NCI-H2081 (cell line): ENCODE measurements at places on chromosomes 7 and 10.

DNA sequence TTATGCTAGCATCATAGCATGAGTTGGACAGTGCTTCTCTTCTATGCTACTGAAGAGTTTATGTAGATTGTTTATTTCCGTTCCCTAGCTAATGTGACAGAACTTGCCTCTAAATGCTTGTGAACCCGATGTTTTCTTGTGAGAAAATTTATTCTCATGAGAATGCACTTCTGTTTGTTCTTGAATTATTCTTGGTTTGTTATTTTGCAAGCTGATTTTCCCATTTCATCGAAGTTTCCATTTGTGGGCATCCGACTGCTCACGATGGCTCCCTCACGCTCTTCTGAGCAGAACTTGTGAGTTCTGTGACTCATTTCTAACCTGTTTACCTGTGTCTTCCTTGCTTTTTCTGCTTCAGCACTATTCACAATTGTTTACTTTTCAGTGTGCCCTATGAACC, 59.9 kb downstream of the WDFY4 start:
- no peak for DNase-seq

- peak; percentile 18 for DNase-seq
Observed at GRCh38 chr7:96707901-96708774, 1.5 kb downstream of the SEM1 start.

DNA sequence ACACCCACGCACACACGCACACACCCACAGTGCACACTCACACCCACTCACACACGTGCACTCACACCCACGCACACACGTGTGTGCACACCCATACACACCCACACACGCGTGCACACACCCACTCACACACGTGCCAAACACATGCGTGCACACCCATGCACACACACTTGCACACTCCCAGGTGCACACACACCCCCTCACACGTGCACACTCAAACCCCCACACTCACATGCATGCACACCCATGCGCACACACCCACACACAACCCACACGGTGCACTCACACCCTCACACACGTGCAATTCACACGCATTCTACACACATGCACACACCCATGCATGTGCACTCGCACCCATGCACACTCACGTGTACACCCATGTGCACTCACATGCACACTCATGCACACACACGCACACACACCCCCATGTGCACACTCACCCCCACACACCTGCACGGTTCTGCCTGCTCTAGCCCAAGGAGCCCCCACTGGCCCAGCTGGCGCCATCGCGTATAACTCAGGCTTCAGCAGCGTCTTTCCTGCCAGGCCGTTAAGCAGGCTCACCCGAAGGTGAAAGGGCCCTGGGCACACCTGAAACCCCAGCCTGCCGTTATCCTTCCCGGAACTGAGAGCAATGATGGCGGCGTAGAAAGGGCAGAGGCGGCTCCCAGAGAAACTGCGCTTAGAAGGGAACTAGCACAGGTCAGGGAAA, 63.9 kb upstream of the PDGFA start:
- DNase-seq, result no peak

- DNase-seq, result no peak
Observed at GRCh38 chr7:46100521-46100920, 179.4 kb upstream of the IGFBP3 start.

DNA sequence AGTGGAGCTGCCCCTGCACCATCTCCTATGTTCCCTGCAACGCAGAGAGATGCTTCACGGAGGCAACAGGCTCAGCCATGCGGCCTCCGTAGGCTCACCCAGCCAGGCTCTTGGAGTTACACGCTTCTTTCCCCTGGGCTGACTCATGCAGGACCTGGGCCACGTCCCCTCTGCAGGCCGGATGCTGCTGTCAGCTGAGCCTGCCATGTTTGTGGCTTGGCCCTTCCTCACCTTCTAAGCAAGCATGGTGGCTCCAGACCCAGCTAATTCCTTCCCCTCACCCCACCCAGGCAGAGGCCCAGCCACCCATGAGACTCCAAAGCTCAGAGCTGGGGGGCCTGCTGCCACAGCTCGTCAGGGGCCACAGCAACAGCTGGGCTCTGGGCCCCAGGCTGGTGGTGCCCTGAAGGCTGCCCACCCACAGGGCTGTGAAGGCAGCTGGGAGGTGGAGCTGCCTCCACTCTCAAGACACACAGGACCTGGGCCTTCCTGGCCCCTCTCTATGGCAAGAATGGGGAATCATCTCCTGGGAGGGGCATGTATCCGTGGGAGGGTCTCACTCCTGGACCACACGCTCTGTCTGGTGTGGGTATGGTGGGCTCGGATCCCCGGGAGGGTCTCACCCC, 219.6 kb downstream of the ELFN1 start:
- no peak for DNase-seq

DNA sequence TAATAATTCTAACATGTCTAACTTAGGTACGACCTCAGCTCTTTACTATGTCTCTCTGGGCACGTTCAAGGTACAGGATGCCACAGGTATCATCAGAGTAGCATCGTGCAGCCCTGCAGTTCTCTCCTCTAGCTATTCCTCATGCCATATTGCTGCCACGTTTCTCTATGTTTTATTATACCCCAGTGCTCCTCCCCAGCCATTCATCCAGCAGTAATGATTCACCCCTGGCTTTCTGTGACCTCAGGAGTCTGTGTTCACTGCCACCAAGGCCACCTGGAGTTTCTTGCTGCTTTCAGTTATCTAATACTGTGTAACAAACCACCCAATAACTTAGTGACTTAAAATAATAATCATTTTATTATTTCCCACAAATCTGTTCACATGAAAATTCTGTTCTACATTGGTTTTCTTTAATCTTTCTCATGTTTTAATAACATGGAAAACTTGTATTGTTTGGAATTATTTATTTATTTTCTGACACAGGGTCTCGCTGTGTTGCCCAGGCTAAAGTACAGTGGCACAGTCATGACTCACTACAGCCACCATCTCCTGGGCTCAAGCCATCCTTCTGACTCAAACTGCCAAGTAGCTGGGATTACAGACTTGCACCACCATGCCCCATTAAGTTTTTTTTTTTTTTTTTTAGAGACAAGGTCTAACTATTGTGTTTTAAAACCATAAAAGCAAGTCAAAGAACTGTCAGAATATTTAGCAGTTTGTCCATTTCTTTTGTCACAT, 21.8 kb downstream of the REEP3 start:
- no peak for DNase-seq

DNA sequence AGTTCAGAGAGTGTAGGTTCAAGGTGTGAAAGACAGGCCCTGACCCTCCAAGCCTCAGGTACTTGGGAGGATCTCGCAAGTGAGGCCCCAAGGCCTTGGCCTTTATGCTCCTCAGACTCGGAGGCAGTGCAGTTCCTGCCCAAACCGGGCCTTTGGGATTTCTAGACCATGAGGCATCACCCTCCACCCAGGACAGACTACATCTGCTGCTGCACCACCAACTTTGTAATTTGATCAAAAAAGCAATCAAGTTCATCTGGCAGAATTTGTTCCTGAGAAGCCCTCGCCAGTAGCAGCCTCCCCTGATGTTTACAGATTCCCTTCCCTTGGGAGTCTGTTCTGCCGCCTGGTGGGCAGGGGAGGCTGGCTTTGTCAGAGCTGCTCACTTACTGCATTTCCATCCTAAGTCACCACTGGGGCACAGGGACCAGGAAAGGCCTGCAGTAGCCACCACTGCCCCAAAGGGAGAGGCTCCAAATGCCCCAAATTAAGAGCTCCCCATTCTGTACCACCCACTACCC, 2.1 kb downstream of the CAMK2G start:
- no peak for DNase-seq

DNA sequence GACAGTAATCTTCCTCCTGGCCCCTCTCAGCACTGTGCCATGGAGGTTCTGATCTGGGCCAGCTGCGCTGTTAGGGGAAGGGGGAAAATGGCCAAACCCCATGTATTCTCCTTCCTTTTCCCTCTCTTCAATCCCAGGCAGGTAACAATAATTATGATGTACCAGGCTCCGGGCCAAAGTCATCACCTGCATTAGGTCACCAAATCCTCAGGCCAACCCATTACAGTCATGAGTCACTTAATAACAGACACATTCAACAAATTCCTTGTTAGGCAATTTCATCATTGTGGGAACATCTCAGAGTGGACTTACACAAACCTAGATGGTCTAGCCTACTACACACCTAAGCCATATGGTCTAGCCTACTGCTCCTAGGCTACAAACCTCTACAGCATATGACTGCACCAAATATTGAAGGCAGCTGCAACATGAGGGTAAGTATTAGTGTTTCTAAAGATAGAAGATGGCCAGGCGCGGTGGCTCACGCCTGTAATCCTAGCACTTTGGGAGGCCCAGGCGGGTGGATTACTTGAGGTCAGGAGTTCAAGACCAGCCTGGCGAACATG, 2.2 kb upstream of the HSPB1 start:
- no peak for DNase-seq

GRCh38 chr10:124534231-124534798, 72.7 kb downstream of the LHPP start:
- DNase-seq, result no peak

DNA sequence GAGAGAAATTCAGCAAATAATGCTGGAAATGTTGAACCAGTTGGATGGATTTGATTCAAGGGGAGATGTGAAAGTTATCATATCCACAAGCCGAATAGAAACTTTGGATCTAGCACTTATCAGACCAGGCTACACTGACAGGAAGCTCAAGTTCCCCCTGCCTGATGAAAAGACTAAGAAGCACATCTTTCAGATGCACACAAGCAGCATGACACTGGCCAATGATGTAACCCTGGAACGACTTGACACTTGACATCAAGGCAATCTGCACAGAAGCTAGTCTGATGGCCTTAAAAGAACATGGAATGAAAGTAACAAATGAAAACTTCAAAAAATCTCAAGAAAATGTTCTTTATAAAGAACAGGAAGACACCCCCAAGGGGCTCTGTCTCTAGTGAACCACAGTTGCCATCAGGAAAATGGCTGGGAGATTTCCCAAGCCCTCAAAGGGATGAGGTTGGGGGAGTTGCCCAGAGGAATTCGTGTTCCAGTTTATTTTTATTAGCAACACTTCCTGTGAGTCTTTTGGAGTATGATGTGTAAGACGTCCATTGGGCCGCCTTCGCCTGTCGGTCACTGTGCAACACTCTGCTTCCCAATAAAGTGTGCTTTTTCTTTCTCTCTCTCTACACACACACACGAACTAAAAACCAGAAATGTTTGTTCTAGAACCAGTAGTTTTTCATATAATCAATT, 200.0 kb downstream of the HIBADH start:
- no peak for DNase-seq

GRCh38 chr10:106900016-106900652, 264.4 kb downstream of the SORCS1 start:
- DNase-seq, result no peak

GRCh38 chr7:103988468-103989199, 824 bp downstream of the RELN start:
- peak; percentile 10 for DNase-seq

DNA sequence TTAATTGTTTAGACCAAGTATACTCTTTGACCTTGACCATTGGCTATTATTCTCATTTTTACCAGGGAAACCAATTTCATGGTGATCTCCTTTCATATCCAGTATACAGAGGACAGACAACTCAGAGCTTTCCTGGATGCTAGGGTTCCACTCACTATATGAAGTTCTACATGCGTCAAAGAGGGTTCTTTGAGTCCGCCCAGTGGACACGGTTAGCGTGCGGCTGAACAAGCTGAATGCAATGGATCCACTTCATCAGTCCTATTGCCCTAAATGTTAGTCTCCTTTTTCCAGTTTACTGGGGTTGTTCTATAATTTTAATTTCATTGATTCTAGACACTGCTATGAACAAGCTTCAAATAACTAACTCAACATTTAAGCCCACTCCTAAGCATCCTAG, 162.4 kb upstream of the PCLO start:
- no peak for DNase-seq

DNA sequence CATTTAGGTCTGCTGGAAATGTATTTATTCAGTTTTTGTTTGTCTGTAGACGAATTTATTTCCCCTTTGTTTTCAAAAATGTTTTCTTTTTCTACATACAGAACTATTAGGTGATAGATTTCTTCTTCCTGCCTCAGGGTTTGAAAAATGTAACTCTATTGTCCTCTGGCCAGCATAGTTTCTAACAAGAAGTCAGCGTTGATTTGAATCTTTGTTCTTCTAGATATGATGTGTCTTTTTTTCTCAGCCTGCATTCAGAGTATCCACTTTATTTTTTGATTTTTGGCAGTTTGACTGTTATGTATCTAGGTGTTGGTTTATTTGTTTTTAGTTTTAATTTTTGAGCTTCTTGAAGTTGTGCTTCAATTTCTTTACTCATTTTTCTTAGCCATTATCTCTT, 7.5 kb upstream of the OR2F1 start:
- DNase-seq, result no peak

GRCh38 chr10:69086001-69086509, 1.8 kb upstream of the SRGN start:
- DNase-seq, result no peak

GRCh38 chr10:117570880-117571279, 28.3 kb downstream of the EMX2 start:
- DNase-seq, result no peak

- DNase-seq, result no peak
Observed at GRCh38 chr10:102619281-102619981, 24.8 kb upstream of the TRIM8 start.
